GM18507 (cell line): ENCODE measurements at places on chromosomes 1 and 21.

DNA sequence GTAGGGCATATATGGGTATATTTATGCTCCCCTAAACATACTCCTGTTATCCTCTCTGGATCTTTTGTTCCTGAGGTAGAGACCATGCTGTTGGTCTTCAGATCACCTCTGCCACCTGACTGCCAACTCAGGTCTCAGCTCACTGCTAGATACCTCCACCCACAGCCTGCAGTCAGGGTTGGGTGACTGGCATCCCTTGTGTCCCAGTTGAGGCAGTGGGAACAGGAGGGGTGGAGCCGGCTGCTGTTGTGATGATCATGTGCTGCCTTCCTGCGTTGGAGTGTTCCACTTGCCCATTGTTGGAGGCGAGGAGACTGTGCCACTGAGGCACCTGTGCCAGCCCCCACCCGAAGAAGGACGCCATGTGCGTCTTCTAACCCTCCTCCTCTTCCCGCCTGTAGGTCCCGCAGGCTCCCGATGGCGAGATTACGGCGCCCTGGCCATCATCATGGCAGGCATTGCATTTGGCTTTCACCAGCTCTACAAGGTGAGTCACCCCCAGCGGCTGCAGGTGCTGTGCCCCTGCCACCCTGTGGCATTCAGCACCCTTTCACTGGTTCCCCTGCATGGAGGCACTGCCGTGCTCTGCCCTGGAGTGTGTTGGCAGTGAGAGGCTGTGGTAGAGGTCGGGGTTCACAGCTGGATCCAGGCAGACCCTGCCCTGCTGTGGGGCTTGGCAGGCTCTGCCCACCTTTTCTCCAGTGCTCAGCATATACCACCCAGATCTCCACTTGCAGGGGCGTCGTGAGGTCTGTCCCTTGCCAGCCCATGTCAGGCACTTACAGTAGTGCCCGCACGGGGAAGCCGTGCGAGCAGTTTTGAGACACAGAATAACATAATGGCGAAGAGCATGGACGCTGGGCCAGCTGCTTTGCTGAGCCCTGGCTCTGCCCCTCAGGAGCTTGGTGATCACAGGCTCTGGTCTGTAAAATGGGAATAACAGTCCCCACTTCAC lies 143.5 kb downstream of the PEX14 start:
- no peak for DNase-seq

DNA sequence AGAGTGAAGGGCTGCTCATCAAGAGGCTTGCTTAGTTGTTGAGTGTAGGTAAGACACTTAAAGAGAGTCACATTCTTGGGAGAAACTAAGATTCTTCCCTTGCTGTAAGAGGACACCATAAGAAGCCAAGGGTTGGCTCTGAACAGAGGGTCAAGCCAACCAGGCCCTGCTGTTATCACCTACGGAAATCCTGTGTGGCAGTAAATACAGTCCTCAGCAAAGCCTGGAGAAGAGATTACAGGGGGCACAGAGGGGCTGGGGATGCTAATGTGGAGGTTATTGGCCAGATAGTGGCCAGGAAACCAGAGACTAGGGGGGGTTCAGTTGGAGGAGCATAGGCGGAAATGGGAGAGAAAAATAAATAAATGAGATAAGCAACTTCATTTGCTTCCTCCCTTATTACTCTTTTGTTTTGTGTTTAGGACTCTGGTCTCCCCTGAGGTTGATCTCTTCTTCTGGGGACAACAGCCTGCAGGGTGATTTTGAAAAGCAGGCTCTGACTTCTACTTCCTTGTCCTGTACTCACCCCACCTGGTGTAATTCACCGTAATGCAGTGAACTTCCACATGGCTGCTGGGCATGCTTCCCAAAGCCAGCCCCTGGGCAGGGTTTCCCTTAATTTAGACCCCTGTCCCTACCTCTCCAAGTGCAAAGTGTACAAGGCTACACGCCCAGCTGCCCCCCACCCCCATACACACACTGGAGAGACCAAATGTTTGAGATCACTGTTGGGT lies 40.9 kb downstream of the MTARC1 start:
- no peak for DNase-seq

- DNase-seq = no peak
Observed at GRCh38 chr1:185776522-185776921, 42.3 kb downstream of the HMCN1 start.

DNA sequence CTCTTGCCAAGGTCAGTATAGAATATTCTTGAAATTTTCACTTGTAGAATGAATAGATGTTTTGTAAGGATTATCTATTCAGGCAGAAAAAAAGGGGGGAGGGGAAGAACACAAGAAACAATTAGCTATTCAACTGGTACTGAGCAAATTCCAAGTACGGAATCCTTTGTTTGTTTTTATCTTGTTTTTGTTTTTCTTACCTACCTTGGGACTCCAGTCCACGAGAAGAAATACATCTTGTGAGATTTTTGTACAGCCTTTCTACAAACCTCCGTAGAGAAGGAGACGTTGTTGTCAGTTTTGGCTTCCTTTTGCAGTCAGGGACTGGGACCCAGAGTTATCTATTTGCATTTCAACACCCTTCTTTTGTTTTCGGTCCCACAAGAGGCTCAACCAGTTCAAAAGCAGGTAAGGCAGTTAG lies 36.0 kb downstream of the ZNF281 start:
- no peak for DNase-seq

- DNase-seq = no peak
Observed at GRCh38 chr1:209570743-209571142, 12.8 kb upstream of the CAMK1G start.

- DNase-seq = no peak
Observed at GRCh38 chr1:170836141-170836540, 99.2 kb upstream of the MROH9 start.

DNA sequence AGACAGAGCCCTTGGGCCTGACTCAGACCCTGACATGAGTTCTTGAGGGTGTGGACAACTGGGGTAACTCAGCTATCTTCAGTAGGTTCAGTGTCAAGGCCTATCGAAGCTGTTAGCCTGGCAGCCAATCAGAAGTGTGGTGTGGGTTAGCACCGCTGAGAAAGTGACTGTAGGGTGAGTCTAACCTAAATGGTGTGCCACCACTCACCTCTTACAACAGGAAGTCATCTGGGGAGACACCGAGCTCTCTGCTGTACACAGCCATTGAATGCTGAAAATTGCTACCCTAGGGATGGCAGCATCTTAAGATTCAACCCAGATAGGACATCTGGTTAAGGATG lies 44.6 kb downstream of the RASSF5 start:
- DNase-seq = no peak

- no peak for DNase-seq
Observed at GRCh38 chr1:162679298-162679697, 47.0 kb downstream of the DDR2 start.

- DNase-seq = peak; percentile 46
Observed at GRCh38 chr1:160607011-160607671, 27.8 kb upstream of the CD84 start.

DNA sequence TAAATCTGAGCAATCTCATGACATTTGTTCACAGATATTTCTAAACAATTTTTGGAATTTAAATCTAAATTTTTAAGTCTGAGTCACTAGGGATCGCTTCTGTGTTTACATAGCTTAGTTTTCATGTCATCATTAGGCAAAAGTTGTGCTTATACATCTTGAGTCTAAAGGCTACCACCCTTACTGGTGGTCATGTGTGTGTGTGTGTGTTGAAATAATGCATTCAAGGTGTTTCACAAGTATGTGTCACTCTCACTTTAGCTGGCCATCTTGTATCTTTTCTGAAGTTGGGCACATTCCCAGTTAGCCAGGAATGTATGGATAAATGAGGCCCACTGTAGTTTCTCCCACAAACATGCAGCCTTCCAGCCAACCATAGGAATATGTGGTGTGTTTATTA lies 1162.5 kb upstream of the PRMT6 start:
- no peak for DNase-seq

- DNase-seq = no peak
Observed at GRCh38 chr1:29830383-29830782, 594.1 kb downstream of the PTPRU start.

DNA sequence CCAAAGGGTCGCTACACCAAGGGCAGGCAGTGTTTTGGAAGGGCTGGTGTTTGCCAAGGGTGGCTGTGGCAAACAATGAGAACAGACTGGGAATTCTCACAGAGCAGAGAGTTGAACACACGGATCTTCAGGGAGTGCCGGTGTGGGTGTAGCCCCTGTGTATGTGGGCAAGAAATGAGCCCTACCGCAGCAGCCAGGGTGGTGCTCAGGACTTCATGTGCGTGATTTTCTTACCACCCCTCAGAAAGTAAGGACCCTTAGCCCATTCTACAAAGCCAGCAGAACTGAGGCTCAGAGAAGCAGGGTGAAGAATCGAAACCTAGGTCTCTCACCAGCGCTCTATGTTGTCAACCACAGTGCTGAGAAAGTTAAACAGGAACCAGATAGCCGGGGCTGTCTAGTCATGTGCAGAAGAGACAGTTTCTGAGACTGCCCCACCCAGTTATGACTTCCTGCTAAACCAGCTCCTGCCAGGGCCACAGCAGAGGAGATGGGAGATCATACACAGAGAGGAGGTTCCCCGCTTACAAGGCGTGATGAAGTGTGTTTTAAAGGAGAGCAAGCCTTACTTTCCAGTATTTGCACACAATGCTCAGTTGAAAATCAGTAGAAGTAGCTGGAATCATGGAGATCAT lies 21.9 kb upstream of the MORC3 start:
- peak; percentile 81 for DNase-seq

GRCh38 chr1:24751833-24752232 lies 6.6 kb downstream of the CLIC4 start:
- DNase-seq = no peak

DNA sequence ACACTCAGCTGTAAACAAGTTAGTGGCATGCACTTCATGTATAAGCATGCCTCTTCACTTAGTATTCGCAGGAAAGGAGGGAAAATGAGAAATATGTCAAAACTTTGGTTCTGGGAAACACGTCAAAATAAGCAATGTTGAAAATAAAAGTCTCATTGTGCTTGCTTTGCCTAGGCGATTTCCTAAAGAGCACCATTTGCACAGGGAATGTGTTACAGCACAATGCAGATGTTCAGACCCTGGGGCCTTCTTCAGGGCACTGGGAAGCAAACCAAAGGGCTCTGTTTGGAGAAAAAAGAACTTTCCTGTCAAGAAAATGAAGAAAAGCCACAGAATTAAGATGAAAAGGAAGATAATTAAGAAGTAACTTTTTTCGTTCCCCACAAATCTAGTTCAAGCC lies 98.6 kb upstream of the PLD5 start:
- no peak for DNase-seq

- DNase-seq = no peak
Observed at GRCh38 chr1:167710836-167711235, 10.9 kb upstream of the MPZL1 start.

- DNase-seq = no peak
Observed at GRCh38 chr21:36134803-36135390, at the start of gene CBR3. Gene CBR3, plus strand, starts transcription at chr21:36135079. Its CDS starts 114 bp downstream, at chr21:36135193.
